ENCODE measurements at places on chromosomes 13 and 19.

DNA sequence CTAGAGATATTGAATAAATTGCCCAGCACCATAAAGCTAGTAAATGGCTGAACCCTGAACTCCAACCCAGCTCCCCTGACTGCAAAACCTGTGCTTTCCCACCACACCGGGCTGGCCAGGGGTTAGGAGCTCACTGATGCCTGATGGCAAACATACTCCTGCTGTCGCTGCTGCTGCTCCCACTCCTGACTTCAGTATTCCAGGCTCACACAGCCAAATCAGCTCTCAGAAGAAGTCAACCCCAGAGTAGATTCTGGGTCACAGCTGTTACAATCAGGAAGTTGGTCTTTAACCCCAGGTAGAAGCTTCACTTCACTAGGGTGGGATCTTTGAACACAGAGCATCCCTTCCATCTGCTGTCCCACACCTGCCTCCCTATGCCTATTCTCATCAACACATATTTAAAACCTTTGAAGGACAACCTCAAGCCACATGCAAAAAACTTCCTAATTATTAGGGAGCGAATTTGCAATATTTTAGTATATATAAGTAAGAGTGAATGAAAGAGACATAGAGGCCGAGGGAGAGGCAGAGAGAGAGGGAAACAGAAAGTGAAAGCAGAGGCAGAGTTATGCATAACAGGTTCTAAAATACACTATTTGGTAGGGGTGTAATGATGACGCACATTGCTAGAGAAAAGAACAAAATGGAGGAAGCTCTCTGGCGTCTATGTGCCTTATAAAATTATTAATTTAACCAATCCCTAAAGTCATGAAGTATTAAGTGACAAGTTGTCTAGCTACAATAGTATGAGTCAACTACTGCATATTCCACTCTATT, 99.4 kb upstream of the SERP2 start:
- no peak for DNase-seq

- DNase-seq: no peak
Measured at GRCh38 chr13:61852116-61852619, 436.5 kb upstream of the PCDH20 start.

GRCh38 chr19:46714444-46715106, 2.3 kb downstream of the PRKD2 start:
- no peak for DNase-seq

GRCh38 chr19:1848399-1849131, at the start of gene REXO1:
REXO1 (minus strand) TSS chr19:1848483; CDS start chr19:1848358, 125 bp downstream.
- DNase-seq: peak; percentile 67
